GM06990 (cell line): ENCODE measurements at places on chromosomes 16 and 17.

DNA sequence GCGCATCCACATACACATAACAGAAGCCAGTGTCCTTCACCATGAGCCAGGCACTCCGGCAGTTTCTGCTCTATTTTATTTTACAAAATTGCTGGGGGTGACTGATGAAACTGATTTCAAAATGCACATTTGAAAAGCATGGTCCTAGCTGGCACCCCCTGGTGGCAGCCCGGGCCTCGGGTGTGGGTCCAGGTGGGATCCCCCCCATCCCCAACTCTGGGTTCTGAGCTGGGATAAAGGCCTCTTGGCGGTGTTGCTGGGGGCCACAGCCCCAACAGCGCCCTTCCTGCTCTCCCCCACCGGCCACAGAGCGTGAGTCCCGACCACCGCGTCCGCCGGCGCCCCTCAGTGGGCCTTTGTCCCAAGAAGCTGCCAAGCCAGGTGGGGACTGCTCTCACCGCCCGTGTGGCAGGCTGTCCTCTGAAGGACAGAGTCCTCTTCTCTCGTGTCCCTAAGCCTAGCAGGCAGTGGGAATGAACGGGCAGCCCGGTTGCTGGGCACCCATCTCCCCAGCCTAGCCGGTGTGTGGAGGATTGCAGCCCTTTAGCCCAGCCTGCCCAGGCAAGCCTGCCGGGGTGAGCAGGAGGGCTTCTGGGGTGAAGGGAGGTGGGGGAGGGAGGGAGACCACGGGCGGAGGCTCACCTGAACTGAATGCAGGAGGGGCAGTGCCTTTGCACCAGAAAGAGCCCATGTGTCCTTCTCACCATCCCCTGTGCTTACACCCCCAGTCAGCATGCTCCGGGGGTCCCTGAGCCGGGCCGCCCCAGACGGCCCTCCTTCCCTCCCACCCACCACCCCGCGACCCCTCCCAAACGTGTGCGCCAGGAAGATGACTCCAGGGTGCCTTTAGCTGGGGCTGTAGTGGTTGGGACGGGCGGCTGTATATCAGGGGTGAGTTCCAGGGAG is 898 bp downstream of the SNAI3 start:
- DNase-seq, result peak; percentile 74

- DNase-seq, result no peak
Observed at GRCh38 chr16:72139908-72140307, 32.0 kb downstream of the PMFBP1 start.

- no peak for DNase-seq
Observed at GRCh38 chr17:50107790-50108414, 12.8 kb downstream of the PDK2 start.

DNA sequence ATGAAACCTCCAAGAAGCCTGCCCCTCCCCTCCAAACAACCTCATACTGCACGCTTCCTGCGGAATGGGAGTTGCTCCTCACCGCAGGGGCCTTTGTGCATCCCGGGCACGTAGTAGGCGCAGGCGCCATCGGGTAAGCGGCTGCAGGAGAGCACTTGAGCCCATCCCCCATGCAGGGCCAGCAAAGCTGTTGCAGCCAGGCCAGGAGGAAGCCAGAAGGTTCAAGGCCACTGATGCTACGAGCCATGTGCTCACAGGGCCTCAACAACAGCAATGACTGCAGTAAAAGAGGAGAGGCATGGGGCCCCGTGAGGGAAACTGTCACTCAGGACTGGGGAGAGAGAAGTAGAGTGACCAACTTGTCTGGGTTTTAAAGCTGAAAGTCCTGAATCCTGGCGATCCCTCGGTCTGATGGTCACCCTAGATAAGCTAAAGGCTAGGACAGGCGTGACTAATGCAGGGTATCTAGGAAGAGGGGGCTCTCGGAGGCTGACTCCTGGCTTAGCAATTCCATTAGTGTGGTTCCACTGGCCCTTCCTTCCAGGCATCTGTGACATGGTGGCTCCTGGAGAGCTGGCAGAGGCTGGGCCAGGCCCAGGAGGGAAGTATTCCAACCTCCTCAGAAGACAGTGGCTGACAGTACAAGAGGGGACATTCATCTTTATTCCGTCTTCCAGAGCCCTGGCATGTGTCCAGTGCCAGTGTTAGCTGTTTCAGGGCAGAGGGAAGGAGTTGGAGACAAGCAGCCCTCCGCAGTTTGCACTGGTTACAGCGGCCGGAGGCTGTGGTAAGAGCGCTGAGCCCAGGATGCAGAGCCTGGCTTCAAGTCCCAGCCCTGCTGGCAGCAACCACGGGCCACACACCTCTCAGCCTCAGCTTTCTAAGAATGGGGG is 20.8 kb downstream of the GOSR2 start:
- no peak for DNase-seq

GRCh38 chr17:31467502-31468256 is 76.2 kb downstream of the RAB11FIP4 start:
- DNase-seq, result no peak

- DNase-seq, result no peak
Observed at GRCh38 chr17:63692195-63692816, 7.6 kb downstream of the LIMD2 start.

- DNase-seq, result no peak
Observed at GRCh38 chr17:48564188-48565021, 13.7 kb downstream of the HOXB4 start.

DNA sequence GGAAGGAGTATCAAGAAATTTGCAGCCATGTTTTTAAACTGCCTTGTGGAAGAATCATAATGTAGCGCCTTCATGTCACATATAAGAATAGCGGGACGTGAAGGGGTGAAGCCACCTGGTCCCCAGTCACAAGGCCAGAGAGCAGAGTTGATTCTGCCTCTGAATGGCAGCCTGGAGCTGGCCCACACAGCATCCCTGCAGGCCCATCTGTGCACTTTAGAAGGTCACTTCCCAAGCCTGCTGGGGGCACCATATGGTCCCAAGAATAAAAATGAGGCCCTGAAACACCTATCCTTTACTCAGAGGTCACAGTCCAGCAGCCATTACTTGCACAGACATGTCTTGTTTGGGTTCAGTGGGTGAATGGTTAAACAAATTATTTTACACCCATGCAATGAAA is 15.0 kb downstream of the CD300E start:
- DNase-seq, result no peak

GRCh38 chr17:53571342-53571741 is 251.4 kb upstream of the KIF2B start:
- no peak for DNase-seq

DNA sequence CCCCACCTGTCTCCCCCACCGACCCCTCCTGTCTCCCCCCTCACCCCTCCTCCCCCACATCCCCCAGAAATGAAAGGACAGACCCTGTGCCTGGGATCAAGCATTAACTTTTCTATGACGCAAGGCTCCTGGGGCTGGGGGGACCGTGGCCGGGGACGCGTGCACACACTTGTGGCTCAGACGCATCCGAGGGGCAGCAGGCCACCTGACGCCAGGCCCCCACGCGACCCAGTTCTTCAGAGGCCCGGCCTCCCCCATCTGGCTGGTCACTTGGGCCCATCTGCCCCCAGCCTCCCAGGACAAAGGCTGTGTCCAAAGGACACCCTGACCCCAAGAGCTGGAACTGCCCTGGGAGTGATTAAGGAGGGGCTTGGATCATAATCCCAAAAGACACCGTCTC is 14.0 kb upstream of the PVALEF start:
- DNase-seq, result no peak

DNA sequence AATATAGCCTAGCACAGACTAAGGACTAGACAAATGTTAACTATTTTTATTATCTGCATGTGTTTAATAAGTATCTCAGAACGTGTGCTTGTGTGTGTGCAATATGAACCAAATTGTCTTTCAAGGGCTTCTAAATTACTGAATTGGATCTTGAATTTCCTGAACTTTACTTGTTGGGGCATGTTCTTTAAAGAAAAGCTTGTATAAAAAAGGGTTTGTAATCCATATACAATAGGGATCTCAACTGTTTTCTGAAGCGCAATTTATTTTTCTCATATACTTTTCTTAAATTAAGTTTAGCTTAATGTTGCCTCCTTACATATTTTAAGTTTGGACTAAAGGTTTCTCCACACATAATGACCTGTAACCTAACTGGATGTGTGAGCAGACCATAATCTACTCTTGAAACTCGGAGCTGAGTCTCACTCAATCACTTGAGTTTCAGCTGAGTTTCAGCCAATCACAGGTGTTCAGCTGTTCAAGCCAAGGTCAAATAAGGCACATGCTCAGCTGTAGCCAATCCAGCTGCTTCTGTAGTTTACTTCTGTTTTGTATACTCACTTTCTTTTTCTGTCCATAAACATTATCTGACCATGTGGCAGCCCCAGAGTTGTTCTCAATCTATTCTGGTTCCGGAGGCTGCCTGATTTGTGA is 72.3 kb downstream of the CDK5R1 start:
- peak; percentile 53 for DNase-seq

GRCh38 chr16:53056392-53056881 is 1.6 kb downstream of the CHD9 start:
- DNase-seq, result no peak

DNA sequence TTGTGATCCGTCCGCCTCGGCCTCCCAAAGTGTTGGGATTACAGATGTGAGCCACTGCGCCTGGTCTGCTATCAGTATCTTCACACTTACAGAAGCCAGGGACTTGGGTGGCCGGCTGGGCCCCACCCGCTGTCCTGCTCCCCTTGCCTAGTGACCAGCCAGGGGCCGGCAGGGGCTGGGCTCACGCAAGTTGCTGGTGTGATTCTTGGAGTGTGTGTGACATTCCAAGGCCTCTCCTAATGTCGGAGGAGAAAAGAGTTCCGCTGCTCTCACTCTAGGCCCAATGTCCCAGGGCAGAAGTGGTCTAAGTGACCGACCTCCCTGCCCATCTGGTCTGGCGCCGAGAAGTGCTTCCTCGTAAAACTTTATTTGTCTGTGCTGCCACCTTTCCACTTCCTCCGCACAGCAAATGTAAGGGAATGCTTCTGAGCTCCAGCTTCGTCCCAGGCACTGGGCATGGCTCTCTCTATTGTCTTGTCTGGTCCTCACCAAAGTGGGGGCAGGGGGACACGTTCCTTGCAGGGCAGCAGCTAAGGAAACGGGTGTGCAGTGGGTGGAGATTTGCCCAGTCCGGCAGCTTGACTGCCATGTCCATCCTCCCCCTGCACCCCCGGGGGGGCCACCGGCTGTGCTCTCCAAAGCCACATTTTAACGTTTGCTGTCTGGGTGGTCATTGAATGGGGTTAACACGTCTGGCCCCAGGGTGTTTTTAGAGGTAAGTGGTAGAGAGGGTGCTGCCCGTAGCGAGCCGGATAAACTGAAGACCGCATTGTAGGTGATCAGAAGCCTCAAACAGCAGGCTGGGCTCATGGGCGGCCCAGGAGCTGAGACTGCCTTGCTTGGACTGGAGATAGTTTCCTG is 7.8 kb upstream of the GSE1 start:
- DNase-seq, result no peak

- DNase-seq, result no peak
Observed at GRCh38 chr17:75565066-75565465, 22.5 kb upstream of the MYO15B start.

DNA sequence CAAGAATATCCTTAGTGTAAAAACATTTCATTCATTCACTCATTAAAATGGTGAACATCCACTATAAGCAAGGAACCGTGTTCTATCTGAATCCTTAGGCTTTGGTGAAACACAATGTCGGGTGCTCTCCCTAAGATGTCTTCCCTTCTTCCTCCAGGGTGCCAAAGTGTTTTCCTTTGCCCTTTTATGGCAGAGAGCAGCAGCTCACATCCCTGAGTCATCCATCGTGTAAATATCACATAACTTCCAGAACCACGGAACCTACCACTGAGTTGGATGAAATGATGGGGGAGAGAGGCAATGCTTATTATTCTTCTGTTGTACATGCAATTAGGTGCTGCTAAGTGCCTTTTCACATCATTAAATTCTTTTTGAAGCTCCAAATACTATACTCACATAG is 50.2 kb downstream of the DNAH3 start:
- DNase-seq, result no peak

- DNase-seq, result no peak
Observed at GRCh38 chr16:19636436-19637267, 81.1 kb downstream of the VPS35L start.

- no peak for DNase-seq
Observed at GRCh38 chr16:23290189-23291062, 11.7 kb upstream of the SCNN1B start.

DNA sequence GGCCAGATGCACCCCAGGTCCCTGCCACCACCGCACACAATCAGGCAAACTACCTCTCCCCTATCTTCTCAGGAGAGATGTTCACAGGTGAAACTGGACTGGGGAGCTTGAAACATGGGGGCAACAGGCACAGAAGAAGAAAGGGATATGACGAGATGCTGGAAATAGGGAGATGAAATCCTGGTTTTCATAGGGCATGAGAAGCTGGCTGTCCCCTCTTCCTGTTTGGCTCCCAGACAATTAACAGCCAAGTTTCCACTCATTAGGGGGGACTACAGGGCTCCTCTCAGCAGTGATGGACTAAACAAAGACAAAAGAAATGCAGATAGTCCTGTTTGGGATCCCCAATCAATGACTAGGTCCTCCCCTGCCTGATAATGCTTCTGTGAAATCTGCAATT is 266.0 kb downstream of the NTN1 start:
- DNase-seq, result no peak

DNA sequence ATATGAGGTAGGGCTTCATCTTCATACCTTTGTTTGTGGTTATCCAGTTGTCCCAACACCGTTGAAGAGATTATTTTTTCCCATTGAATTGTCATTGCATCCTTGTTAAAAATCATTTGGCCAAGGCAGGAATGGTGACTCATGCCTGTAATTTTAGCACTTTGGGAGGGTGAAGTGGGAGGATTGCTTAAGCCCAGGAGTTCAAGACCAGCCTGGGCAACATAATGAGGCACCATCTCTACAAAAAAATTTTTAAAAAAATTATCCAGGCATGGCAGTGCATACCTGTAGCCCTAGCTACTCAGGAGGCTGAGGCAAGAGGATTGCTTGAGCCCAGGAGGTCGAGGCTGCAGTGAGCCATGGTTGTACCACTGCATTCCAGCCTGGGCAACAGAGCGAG is 223.9 kb downstream of the TANC2 start:
- DNase-seq, result no peak

DNA sequence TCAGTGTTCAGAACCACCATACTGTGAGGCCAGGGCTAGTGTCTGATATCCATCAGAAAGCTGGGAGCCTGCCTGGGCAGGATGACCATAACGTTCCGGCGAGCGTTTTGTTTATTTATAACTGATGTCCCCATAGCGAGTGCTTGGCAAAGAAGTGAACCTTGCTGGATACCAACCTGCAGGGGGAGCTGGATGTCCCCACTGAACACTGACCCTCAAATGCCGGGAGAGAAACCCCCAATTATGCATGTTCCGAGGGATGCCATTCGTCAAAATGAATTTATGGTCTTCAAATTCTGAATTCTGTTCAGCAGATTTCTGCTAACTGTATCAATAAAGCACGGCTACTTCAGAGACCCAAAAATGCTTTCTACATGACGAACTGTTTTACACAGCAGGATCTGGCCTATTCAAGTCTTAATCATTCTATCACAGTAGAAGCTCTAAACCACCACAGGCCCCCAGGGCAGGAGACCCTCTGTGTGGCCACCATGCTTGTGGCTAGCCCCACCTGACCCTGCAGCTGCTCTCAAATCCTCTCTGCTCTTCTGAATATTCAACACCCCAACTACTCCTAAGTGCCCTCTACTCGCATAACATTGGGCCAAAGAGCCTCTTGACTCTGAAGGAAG is 15.2 kb downstream of the MED24 start:
- DNase-seq, result no peak

- DNase-seq, result no peak
Observed at GRCh38 chr17:19759568-19760549, 11.8 kb upstream of the ALDH3A1 start.

- no peak for DNase-seq
Observed at GRCh38 chr16:85211271-85211801, 99.1 kb upstream of the CIBAR2 start.
